ENCODE measurements at places on chromosomes 2 and 18.

- no peak for DNase-seq
Measured at GRCh38 chr2:46549166-46549844, 69.9 kb downstream of the TMEM247 start.

DNA sequence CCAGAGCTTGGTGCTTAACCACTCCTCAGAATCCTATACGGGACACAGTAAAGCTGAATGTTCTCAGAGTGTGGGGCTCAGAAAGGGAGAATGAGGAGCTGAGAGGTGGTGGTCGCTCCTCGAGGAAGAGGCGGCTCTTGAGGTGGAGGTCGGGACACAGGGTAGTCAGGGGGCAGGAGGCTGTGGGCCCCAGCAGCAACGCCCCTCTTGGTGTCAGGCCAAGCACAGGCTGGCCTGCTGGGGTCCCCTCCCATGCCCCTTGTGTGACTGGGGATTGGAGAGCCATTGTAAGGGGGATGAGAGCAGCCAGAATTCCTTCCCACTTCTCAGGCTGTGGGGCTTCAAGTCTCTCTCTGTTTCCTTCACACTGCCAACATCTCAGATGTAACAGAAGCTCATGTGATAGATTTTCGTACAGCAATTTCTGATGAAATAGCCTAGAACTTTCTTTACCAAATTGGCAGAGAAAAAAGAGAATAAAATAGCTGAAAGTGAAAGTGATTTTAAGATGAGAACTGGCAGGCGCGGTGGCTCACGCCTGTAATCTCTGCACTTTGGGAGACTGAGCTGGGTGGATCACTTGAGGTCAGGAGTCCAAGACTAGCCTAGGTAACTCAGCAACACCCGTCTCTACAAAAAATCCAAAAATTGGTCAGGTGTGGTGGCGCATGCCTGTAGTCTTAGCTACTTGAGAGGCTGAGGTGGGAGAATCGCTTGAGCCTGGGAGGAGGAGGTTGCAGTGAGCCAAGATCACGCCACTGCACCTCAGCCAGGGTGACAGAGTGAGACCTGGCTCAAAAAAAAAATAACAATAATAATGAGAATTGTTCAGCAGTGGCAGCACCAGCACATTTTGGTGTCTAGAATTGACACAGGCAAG, 61.1 kb upstream of the RPL31 start:
- no peak for DNase-seq

DNA sequence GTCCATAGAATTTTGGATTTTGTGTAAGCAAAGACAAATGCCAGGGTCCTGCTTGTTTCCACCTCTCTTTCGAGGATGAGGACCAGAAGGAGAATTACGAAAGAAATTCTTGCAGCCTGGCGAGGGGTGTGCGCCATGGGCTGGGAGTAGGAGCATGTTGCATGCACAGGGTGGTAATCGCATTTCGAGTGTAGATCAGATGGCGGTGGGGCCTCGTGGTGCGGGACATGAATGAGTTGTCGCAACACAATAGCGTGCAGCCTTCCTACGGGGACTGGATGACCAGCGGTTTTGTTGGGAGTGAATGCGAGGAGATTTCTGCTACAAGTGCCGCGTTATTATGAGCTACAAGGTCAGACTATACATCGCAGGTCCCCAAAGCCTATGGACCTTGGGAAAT, 4.2 kb upstream of the EN1 start:
- DNase-seq = no peak

DNA sequence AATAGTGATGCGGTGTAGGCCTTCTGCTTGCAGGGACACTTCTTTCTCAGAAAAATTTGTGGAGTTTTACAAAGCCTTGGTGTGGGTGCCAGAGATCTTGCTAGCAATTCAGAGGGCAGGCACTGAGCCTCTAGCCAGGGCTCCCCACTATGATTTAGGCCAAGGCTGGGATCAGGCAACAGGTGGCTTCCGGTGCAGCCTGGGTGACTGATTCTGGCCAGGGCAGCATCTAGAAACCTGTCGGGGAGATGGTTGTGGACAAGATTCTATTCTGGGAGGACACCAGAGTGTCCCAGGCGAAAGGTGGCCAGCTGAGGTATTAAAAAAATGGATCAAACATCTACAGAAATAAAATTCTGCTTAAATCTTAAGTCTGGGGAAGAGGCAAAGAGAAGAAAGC, 21.5 kb upstream of the TNP1 start:
- DNase-seq = no peak
